ENCODE measurements at places on chromosomes 4 and X. TPM values are rescaled to one million over a fixed set of nuclear protein-coding genes. Genes with fewer than 3 reads are reported as not detected.

SPIN2A gene
- 0.57 TPM for total RNA-seq

CT45A10 gene
- not detected for total RNA-seq

CSAG1 gene
- total RNA-seq: not detected

CSN1S1 gene
- total RNA-seq: not detected

DIPK2B gene
- total RNA-seq: not detected

DGKK gene
- total RNA-seq: not detected
